Renal cortical epithelial cell (primary cell): ENCODE measurements at places on chromosomes 11 and 22.

- peak; percentile 97 for DNase-seq
Measured at GRCh38 chr11:117907276-117908108, 21.7 kb downstream of the TMPRSS13 start.

- DNase-seq, result no peak
Measured at GRCh38 chr11:36724742-36725385, 126.8 kb upstream of the RAG2 start.

- no peak for DNase-seq
Measured at GRCh38 chr22:19359554-19360299, 68.2 kb upstream of the CLTCL1 start.

DNA sequence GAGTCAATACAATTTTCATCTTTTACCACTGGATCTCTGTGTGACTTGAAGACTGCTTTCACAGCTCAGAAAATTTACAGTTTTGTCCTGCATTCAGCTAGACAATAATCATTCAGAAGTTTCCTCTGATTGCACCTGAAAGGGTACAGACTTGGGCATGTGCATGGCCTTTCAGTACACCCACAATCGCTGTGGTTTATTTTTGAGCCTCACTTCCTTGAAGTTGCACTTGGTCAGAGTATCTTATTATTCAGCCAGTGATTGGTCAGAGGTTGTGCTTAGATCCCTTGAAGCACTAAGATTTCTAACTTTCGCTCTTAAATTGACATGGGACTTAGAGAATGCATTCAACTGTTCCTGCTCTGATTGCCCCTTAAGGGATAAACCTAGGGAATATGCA lies 508.2 kb downstream of the FAM181B start:
- DNase-seq, result no peak

DNA sequence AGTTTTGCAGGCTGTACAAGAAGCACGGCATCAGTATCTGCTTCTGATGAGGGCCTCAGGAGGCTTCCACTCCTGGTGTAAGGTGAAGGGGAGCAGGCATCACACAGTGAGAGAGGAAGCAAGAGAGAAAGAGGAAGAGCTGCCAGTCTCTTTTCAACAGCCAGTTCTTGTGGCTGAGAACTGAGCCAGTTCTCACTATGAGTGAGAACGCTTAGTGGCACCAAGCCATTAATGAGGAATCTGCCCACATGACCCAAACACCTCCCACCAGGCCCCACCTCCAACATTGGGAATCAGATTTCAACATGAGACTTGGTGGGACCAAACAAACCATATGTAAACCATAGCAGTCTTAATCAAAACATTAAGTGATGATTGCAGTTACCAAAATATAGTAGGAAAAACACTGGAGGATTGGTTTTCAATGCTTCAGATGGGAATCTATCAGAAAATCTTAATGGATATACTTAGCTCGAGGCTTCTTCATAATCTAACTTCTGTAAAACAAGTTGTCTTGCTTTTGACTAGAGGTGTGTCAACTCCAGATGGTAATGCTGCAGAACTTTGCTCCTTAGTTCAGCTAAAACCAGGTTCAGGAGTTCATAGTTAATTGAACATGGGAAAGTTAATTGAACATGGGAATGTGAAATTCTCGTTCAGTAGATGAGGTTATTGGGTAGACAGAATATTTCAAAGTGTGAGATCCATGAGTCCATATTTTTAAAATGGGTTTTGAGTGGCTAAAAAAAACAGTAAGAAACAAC lies 12.2 kb downstream of the FAR1 start:
- DNase-seq, result no peak

GRCh38 chr11:59267196-59267595 lies 54.5 kb upstream of the MPEG1 start:
- DNase-seq, result no peak
